ENCODE measurements at places on chromosomes 4 and X.

DNA sequence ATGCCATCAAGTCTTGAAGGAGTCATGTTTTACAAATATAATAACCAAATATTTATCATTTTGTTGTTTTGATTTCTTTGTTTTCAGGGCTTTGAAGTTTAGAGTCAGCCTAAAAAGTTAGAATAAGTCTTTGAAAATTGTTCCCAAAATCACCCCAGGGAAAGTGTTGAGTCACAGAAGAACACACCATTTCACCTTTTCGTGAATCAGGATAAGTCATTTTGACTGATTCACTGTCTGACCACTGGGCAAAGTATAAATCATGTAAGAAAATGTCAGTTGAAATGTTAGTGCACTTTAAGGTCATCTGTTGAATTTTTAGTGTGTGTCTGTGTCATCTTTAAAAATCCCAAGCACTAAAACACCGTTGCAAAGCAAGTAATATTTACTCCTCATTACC, 1320.1 kb downstream of the RPA4 start:
- no peak for DNase-seq

DNA sequence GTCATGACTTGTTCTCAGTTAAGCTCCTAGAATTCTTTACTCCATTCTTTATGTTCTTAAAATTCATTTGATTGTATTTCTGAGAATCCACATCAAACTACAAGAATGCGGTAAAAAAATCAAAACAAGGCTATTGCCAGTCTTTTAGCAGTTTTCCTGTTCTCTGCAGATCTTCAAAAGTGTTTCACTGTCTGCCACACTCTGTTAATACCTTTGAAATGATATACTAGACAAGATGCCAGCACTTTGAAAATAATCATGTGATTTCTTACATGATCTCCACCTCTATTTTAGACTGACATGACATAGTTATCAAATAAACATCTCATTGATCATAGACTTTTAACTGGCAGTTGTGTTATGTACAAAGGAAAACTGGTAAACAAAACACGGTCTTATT, 30.1 kb upstream of the GPRIN3 start:
- peak; percentile 42 for DNase-seq

DNA sequence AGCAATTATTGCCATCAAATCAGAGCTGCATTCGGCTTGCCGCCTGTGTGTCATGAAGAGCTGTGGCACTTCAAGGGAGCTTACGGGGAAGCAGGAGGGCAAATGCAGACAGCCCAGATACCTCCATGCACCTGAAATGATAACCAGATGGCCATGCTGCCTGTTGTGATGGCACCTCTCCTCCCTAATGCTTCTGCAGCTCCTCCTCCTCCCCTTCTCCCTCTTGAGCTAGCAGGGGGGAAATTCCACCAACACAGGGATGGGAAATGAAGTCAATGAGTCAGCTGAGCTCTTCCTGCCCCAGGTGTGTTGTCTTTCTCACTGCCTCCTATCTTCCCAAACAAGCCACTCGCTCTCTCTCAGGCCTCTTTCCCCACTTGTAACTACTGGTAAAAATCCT, 565.0 kb downstream of the BCOR start:
- no peak for DNase-seq

DNA sequence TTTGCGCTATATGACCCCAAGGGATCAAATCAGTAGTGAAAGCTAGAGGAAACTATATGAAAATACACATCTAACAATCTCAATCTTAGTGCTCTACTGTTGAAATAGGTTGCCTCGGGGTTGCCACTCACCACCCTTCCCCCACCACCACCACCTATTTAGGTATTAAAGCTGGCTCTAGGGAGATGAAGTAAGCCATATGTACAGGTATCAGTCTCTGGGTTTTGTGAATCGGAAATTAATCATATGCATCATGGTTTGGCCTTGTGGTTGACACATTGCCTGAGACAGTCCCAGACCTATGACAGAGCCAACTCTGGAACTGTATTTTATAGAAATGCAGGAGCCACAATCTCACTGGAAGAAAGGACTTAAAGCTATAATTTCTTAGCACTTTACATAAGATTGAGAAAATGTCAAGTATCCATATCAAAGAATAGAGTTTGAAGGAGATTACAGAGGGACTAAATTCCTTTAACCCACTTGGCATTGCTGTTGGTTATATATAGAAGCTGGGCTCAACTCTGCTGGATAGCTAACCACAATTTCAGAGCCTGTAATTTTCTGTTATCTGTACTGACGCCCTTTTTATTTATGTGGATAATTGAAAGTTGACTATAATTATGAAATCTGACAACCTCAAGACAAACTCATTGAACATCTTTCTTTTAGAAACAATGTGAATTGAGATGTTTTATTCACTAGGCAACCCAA, 26.7 kb upstream of the BMP2K start:
- no peak for DNase-seq

GRCh38 chr4:42871671-42872290, 20.7 kb upstream of the GRXCR1 start:
- no peak for DNase-seq

- no peak for DNase-seq
Measured at GRCh38 chr4:157792716-157793115, 380.1 kb downstream of the GASK1B start.

- no peak for DNase-seq
Measured at GRCh38 chr4:5800496-5800895, 89.5 kb downstream of the EVC start.

- no peak for DNase-seq
Measured at GRCh38 chrX:151873096-151873495, 39.6 kb upstream of the MAGEA4 start.
